Activated CD4-positive, alpha-beta T cell treated with anti-CD3 and anti-CD28 coated beads, Interleukin-10, Interleukin-2, amounts not matched to agents 100 ng/mL and 50 ng/mL, durations not matched to agents 16 hours and 8 hours (primary cell): ENCODE measurements at places on chromosomes 5 and 9.

GRCh38 chr9:132838291-132838690 is 39.8 kb downstream of the AK8 start:
- DNase-seq = no peak

- DNase-seq = peak; percentile 31
Observed at GRCh38 chr9:79610791-79611614, 39.2 kb downstream of the TLE4 start.

GRCh38 chr9:128118971-128119665 is 8.4 kb downstream of the PTGES2 start:
- DNase-seq = no peak

GRCh38 chr9:107466826-107467225 is 22.7 kb downstream of the KLF4 start:
- no peak for DNase-seq

- DNase-seq = peak; percentile 95
Observed at GRCh38 chr5:172113036-172113435, 75.0 kb downstream of the STK10 start.
